SHP77 treated with DMSO at 0.1 percent for 48 hours (cell line): ENCODE measurements at places on chromosomes 5 and 9.

DNA sequence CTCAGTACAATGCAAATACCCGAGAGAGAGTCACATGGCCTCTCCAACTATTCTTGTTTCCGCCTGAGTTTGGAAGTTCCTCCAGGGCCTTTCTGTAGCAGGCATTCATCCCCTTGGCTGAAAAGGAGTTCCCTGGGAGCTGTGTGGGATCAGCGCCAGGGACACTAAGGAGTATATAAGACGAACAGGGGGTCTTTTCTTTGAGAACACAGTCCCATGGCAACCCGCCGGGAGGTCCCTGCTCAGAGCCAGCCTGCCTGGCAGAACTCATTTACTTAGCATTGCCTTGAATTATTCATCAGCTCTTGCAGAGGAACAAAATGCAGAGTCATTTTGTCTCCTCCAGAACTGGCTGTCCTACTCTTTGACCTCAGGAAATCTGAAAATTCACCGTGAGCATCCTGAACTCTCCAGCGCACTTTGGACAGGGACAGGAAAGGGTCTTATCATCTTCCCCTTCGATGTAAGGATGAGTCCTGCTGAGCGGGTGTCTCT is 120.4 kb upstream of the OSMR start:
- DNase-seq: no peak

DNA sequence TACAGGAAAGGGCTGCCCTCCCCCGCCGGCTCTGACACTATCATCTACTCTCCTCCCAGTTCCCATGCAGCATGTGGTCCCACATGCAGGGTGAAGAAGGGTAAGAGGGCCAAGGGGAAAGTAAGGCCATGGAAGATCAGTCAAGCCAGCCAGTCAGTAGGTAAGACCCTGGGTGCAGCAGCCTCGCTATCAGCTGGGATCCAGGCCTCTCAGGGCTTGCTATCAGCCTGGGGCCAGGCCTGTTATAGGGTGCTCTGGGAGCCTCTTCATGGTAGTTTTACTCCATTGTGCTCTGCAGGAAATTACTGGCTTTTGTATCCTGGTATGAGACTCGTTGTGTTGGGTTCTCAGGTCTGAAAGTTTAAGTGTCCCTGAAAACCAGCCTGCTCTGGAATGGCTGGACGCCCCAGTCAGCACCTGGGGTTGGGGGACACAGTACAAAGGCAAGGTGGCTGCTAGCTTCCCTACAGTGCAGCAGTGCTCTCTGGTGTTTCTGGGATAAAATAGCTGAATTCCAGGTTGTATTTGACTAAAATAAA is 21.4 kb downstream of the SLC22A4 start:
- DNase-seq: no peak

GRCh38 chr9:68780380-68780712 is 75.3 kb downstream of the PIP5K1B start:
- no peak for DNase-seq

DNA sequence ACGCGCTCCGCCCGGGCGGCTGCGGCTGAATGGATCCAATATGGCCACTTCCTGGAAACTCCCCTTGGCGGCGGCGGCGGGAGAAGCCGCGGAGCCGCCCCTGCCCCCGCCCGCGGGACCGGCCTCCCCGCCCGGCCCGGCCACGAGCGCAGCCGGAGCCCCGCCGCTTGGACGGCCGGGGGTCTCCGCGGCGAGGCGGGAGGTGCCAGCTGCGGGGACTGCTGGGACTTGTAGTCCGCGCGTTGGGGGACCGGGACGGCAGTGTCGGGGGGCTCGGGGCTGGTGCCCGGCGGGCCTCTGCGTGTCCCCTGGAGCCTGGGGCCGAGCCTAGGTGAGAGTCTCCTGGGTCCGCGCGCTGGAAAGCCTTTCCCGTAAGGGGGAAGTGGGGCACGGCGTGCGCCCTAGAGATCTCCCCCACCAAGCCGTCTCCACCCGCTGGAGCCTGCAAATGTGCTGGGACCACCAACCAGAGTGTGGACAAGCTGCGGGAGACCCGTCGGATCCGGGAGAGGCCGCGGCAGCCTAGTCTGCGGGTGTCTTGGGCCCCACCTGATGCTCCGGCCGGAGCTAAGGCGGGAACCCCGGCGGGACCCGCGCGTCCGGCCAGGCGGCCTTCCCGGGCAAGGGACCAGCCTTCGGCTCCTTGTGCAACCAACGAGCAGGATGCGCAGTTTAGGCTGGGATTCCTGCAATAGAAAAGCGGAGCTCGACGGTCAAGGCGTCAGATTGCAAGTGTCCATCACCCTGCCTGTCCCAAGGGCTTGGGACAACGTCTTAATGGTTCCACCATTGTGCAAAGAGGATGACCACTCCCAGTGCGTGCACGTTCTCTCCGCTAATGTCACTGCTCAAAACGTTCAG is at the start of gene SEPTIN8:
Gene SEPTIN8, minus strand, starts transcription at position 31 of the 861 bp plus-strand sequence. CDS start 102 bp downstream, outside the sequence.
- DNase-seq: no peak

DNA sequence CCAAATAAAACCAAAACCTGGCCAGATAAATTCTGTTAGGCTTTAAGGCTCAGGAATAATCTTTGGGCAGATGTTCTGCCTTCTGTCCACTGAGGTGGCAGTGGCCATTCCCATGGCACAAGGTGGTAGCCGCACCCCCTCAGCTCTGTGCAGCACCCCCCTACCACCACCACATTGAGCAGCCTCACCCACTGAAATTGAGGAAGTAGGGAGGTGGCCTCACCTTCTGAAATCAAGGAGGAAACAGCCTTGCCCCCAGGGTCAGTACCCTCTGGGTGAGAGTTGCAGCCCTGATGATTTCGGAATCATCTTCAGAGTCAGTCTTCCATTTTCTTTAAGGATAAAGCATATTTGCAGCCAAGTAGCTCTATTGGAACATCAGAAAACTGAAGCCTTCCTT is 204.8 kb upstream of the PIK3R1 start:
- DNase-seq: no peak
